Hematopoietic multipotent progenitor cell treated with erythropoietin and hydrocortisone succinate and interleukin-3 and kit ligand, for 17 days (in vitro differentiated cells): ENCODE measurements at places on chromosomes 7 and 10.

GRCh38 chr7:149872419-149873073, 1.2 kb upstream of the ATP6V0E2 start:
- DNase-seq = no peak

GRCh38 chr10:85557077-85557476, 809.5 kb downstream of the GRID1 start:
- DNase-seq = no peak

DNA sequence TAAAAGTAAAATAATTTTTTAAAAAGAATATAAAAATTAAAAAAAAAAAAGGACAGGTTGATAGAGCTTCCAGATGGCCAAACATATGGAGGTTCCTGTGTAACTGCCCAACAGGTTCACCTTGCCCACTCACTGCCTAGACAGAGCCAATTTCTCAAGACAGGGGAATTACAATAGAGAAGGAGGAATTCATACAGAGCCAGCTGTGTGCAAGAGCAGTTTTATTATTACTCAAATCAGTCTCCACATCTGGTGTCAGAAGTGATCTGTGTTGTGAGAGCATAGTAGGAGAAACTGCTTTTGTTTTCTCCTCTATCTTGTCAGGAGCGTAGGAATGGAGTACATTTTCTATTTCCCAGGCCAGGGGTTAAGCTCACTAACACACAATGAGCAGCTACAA, 31.0 kb downstream of the C7orf33 start:
- DNase-seq = no peak

- no peak for DNase-seq
Observed at GRCh38 chr7:95481271-95482165, 4.2 kb upstream of the ASB4 start.

DNA sequence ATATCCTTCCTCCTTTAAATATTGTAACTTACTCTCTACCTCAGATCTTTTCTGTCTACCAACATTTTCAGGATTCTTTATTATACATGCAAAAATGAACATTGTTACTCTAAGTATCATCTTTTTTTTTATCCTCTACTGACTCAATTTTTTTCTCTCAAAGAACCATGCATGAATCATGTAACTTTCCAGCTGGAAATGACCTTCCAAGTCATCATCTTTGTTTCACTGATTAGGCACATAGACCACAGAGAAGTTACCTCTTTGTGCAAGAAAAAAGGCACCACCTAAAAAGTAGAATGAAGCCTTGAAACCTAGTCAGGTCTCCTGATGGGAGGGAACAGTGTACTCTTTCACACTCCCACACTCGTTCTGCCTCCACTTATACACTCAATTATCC, 234.9 kb downstream of the HGF start:
- no peak for DNase-seq

- DNase-seq = peak; percentile 26
Observed at GRCh38 chr7:116588641-116589594, 64.1 kb downstream of the CAV1 start.

GRCh38 chr10:121942749-121943416, 15.1 kb upstream of the ATE1 start:
- no peak for DNase-seq

GRCh38 chr10:114810926-114811325, 10.7 kb upstream of the FHIP2A start:
- DNase-seq = no peak

DNA sequence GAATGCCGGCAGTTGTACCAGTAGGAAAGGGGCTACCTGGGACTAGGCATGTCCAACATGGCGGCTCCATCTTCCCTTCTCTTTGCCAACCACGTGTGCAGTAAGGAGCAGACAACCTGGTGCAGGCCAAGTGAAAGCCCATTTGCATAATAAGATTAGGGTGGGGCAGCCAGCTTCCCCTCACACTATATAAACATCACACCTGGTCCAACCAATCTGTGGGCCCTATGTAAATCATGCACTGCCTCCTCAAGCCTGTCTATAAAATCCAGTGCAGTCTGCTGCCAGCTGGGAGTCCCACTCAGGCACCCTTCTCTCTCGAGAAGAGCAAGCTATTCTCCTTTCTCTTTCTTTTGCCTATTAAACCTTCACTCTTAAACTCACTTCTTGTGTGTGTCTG, 429.3 kb downstream of the CALN1 start:
- DNase-seq = no peak

DNA sequence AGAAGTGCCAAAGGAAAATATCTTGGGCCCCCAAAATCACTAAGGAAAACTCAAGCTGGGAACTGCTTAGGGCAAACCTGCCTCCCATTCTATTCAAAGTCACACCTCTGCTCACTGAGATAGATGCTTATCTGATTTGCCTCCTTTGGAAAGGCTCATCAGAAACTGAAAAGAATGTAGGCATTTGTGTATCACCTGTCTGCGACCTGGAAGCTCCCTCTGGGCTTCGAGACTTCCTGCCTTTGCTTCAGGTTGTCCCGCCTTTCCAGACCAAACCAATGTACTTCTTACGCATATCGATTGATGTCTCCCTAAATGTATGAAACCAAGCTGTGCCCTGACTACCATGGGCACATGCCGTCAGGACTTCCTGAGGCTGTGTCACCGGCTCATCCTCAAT, 14.5 kb upstream of the LRRC72 start:
- no peak for DNase-seq

GRCh38 chr7:120218712-120219111, 54.3 kb upstream of the KCND2 start:
- no peak for DNase-seq

GRCh38 chr7:132257253-132257652, 319.0 kb downstream of the PLXNA4 start:
- no peak for DNase-seq

DNA sequence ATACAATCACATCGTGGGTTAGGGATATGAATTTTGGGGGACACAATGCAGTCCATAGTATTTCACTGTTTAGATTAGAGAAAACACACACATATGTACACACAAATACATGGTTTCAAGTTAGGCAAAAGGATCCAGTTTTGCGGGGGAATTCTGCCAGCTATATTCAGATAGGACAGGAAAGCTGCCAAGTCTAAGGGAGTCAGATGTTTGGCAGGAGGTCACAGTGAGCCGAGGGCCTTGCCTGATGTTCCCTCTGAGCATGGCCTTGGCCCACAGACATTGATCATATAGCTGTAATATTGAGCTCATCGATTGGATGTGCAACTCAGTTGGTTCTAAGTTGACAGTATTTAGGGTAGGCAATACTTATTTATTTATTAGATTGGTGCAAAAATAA, 122.8 kb downstream of the ADRA2A start:
- no peak for DNase-seq

DNA sequence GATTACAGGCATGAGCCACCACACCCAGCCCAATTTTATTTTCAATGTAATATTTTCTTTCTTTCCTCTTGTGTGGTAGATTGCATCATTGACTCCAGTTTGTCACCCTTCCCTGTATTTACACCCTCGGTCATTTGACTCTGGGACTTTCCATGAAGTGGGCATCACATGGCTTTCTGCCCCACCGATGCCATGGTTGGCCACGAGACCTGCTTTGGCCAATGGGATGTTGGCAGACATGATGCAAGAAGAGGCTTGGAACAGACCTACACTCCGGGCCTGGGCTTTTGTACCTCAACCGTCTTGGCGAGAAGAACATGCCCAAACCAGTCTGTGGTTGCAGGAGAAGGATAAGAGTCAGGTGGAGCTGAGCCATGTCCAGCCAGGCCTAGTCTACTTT, 38.8 kb upstream of the CACUL1 start:
- no peak for DNase-seq

GRCh38 chr7:935164-935873, 19.2 kb downstream of the ADAP1 start:
- DNase-seq = no peak

GRCh38 chr10:5071411-5072198, 22.6 kb upstream of the AKR1C3 start:
- peak; percentile 71 for DNase-seq

GRCh38 chr10:124179308-124180043, 86.1 kb upstream of the CHST15 start:
- no peak for DNase-seq

GRCh38 chr10:103154521-103155299, 38.4 kb downstream of the NT5C2 start:
- no peak for DNase-seq

DNA sequence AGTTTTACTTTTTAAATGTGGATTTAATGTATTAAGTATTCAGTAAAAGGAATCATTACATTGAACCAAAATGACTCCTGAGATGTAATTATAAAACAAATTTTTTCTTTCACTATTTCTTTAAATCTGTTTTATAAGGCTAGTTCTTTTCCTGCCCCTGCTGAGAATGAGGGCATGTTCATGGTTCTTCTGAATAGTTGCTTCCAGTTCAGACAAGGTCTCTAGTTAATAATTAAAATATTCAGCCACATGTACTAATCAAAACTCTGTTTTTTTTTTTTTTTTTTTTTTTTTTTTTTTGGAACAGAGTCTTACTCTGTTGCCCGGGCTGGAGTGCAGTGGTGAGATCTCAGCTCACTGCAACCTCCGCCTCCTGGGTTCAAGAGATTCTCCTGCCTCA, 321.2 kb downstream of the DNAJB9 start:
- DNase-seq = no peak

DNA sequence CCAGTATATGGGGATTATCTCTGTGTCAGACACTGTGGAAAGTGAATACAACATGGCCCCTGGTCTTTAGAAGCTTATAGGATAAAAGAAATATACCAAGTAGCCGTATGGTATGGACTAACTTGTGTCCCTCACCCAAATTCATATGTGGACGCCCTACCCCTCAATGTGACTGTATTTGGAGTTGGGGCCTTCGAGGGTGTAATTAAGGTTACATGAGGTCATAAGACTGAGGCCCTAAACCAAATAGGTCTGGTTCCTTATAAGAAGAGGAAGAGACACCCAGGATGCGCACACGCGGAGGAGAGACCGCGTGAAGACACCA, 36.3 kb downstream of the ASB13 start:
- no peak for DNase-seq

GRCh38 chr10:59674215-59674836, 35.3 kb downstream of the SLC16A9 start:
- no peak for DNase-seq

- no peak for DNase-seq
Observed at GRCh38 chr10:122350893-122351292, 23.6 kb upstream of the PLEKHA1 start.

GRCh38 chr10:132876131-132876860, 66.1 kb downstream of the CFAP46 start:
- DNase-seq = no peak

DNA sequence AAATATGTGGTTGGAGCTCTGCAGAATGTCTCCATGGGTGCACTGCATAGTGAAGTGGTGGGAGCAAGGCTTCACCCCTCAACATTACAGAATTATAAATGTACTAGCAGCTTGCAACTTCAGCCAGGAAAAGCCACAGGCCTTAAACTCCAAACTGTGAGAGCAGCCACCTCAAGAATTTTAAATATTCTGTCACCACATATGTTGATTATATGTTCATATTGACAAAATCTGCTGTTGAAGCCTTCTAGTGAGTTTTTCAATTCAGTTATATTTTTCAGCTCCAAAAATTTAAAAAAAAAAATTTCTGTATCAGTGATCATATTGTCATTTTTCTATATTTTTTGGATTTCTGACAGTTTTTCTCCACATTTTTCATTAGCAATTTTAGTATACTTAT, 30.9 kb upstream of the AKR1C2 start:
- no peak for DNase-seq

DNA sequence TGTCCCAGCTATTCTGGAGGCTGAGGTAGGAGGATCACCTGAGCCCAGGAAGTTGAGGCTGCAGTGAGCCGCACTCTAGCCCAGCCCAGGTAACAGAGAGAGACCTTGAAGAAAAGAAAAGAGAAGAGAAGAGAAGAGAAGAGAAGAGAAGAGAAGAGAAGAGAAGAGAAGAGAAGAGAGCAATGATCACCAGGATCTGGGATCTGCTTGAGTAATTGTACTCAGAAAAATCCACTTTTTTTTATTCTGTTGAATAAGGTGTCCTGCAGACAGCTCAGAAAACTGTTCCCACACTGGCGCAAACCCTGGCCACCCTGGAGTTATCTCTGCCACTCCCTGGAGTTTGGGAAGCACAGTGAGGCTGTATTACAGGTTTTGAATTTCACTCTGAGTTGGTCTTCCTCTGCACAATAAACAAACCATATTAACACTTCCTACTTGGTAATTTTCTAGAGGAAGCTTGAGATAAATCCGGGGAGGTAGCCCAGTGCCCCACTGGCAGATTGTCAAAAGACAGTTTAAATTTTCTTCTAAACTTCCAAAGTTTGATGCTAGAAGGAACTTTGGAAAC, 9.6 kb upstream of the OAT start:
- no peak for DNase-seq

GRCh38 chr7:136870866-136871487, 2.5 kb downstream of the CHRM2 start:
- no peak for DNase-seq

GRCh38 chr7:2164646-2165045, 68.1 kb downstream of the MAD1L1 start:
- no peak for DNase-seq

DNA sequence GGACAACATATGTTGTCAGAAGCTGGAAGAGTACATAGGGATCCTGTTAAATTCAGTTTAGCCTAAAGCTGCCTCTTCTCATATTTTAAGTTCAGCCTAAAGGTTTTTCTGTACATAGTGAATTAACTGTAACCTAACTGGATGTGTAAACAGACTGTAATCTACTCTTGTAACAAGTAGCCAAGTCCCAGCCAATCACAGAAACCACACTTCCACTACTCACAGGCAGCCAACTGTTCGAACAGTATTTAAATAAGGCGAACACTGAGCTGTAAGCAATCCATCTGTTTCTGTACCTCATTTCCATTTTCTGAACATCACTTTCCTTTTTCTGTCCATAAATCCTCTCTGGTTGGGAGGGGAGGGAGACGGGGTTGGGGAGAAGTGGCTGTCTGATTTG, 15.0 kb upstream of the STN1 start:
- DNase-seq = no peak

DNA sequence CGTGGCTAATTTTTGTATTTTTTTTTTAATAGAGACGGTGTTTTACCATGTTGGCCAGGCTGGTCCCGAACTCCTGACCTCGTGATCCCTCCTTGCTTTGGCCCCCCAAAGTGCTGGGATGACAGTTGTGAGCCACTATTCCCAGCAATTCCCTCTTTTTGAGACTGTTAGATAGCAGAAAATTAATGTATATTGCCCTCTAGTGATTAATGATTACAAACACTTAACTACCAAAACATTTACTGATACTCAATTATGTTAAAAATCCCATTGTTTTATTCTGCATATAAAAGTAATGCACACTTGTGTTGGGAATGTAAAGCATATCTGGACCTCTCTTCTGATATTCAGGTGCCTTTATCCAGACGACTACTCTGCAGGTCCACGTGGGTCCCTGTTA, 41.2 kb upstream of the COBL start:
- no peak for DNase-seq

DNA sequence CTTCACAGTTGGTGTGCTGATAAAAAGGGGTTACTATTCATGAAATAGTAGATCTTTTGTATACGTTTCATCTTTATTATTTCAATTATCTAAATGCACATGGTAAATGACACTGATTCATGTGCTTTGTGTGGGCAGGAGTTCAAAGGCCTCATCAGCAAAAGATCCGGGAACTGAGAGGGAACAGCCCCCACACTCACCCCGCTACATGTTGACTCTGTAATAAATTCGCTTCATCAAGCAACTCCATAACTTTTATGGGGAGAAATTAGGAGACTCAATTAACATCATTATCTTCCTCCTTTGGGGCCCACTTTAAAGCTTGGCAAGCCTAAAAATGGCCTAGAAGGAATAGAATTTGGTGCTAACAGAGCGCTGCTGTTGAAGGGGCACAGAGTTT, 250.7 kb upstream of the BMPER start:
- no peak for DNase-seq

GRCh38 chr10:33704214-33704830, 369.9 kb upstream of the NRP1 start:
- DNase-seq = no peak

- no peak for DNase-seq
Observed at GRCh38 chr7:20561466-20561865, 54.0 kb upstream of the ABCB5 start.
